ENCODE measurements at places on chromosomes 13 and 19.
A peak's percentile ranks its signal among the peaks of the same experiment; 100 is the strongest.

GRCh38 chr13:76667551-76667950 lies 218.7 kb downstream of the KCTD12 start:
- DNase-seq, result peak; percentile 40

- no peak for DNase-seq
Observed at GRCh38 chr13:44386913-44387556, 13.4 kb downstream of the SERP2 start.

GRCh38 chr13:98189841-98190505 lies 12.9 kb upstream of the RNF113B start:
- no peak for DNase-seq

GRCh38 chr13:103168901-103169508 lies 102.8 kb upstream of the SLC10A2 start:
- no peak for DNase-seq

- DNase-seq, result peak; percentile 73
Observed at GRCh38 chr19:48746738-48747575, at the start of gene IZUMO1. Gene IZUMO1, minus strand, starts transcription at chr19:48746909. Its CDS starts 1,050 bp downstream, at chr19:48745859.

GRCh38 chr19:15850385-15850784 lies 34.9 kb upstream of the OR10H1 start:
- no peak for DNase-seq

GRCh38 chr13:29384871-29385270 lies 210.6 kb downstream of the SLC7A1 start:
- no peak for DNase-seq

- no peak for DNase-seq
Observed at GRCh38 chr13:35260316-35260715, 216.2 kb downstream of the MAB21L1 start.

- no peak for DNase-seq
Observed at GRCh38 chr19:19650331-19650730, 6.9 kb upstream of the GMIP start.
